Glutamatergic neuron (in vitro differentiated cells): ENCODE measurements at places on chromosomes 1 and 21. TPM values are rescaled to one million over a fixed set of nuclear protein-coding genes. Genes with fewer than 3 reads are reported as not detected.

- peaks cover 31% of the 10 kb centered on the region for H3K36me3 ChIP-seq
- H3K4me1 ChIP-seq, result peaks cover 15% of the 10 kb centered on the region
- no peak overlapping the region for H3K4me3 ChIP-seq
- no peak overlapping the region for H3K27ac ChIP-seq
Measured at GRCh38 chr1:236159704-236160539, 17.6 kb downstream of the GPR137B start.

DNA sequence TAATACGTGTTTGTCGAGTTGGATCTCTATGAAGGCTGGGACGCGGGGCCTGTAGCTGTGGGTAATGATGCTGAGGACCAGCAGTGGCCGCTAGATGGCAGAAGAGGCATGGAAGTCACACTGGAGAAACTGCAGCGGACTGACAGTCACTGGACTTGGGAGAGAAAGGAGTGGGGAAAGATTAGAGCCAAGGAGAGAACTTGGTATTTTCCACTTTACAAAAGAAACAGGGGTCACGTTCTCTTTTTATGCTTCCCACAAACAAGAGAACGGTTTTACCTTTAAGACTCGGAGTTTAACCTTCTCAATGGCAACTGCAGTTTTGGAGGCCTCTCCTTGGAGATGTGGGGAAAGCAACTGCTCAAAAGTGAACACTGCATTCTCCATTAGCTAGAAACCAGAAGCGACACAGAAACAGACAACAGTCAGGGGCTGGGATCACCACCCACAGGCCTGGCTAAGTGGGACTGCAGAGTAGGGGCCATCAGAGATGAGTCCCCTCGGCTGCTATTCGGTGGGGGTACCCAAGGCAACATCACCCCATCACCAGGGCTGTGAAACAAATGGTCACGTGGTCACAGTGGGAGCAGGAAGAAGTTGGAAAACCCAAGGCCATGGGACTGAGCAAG is 51.1 kb upstream of the EDEM3 start:
- H3K27ac ChIP-seq, result no peak overlapping the region
- no peaks in the 10 kb centered on the region for H3K27me3 ChIP-seq
- H3K36me3 ChIP-seq, result no peaks in the 10 kb centered on the region
- H3K4me1 ChIP-seq, result no peaks in the 10 kb centered on the region
- peak; percentile 89 for DNase-seq

- no peak overlapping the region for H3K4me3 ChIP-seq
- peaks cover 6% of the 10 kb centered on the region for H3K36me3 ChIP-seq
- H3K27me3 ChIP-seq, result peaks cover 2% of the 10 kb centered on the region
Measured at GRCh38 chr21:14245711-14246110, 29.8 kb downstream of the RBM11 start.

The AKNAD1 gene
- not detected for total RNA-seq

The SPATA1 gene
- 1.3 TPM for total RNA-seq

The LIN28A gene
- 97.3 TPM for total RNA-seq
